A549 treated with AZD2906 at 1 μM for 4 hours (cell line): ENCODE measurements at places on chromosomes 4 and X. TPM values are rescaled to one million over a fixed set of nuclear protein-coding genes. Genes with fewer than 3 reads are reported as not detected.

USP26 gene
- not detected in 5 replicates for total RNA-seq

RBMX2 gene
- 25.6 to 32.8 TPM (median 27.1 TPM) in 5 replicates for total RNA-seq

SRPX gene
- total RNA-seq = 8.4 to 10.7 TPM (median 9.9 TPM) in 5 replicates

KIAA1210 gene
- total RNA-seq = 0.01 to 0.03 TPM (median 0.02 TPM) in 4 of 5 replicates, not detected in the other

FRMPD3 gene
- total RNA-seq = 0.09 to 0.15 TPM (median 0.12 TPM) in 5 replicates

OTC gene
- total RNA-seq = not detected in 5 replicates

FAM47A gene
- not detected in 5 replicates for total RNA-seq

ADGRG2 gene
- total RNA-seq = 10.4 to 12.0 TPM (median 11.1 TPM) in 5 replicates

CFAP47 gene
- not detected in 5 replicates for total RNA-seq
